ENCODE measurements at places on chromosomes 13 and 19.

DNA sequence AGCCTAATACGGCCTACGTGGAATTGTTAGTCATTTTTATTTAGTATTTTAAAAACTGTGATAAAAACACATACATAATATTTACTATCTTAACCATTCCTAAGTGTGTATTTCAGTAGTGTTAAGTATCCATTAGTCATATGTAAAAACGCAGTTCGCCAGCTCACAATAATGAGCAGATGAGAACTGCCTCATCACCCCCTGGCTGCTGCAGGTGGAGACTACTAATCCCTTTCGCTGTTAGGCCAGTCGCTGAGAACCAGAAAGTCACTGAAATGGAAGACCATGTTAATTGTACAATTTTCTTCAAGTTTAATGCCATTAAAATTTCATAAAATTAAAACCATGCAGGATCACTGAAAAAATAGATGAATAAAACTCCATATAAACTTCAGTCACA, 1.6 kb downstream of the ESD start:
- no peak for DNase-seq

DNA sequence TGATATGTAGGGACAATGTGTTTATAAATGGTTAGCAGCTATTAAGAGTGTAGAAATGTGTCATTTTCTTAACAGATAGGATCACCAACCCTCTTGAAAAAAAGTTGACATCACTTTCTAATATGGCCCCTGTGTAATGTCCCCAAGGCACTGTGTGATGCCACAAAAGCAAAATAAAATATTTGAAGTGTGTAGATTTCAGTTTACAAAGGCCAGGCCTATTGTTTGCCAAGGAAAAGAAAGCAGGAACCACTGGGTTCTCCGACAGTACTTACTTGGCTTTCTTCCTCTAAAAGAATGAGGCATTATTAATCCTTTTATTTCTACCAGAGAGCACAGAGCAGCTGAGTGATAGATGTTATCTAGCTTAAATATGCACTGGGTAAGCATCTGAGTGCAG, 10.5 kb upstream of the GJA3 start:
- DNase-seq: no peak

GRCh38 chr13:99725644-99726043, 224.4 kb downstream of the TM9SF2 start:
- DNase-seq: no peak

DNA sequence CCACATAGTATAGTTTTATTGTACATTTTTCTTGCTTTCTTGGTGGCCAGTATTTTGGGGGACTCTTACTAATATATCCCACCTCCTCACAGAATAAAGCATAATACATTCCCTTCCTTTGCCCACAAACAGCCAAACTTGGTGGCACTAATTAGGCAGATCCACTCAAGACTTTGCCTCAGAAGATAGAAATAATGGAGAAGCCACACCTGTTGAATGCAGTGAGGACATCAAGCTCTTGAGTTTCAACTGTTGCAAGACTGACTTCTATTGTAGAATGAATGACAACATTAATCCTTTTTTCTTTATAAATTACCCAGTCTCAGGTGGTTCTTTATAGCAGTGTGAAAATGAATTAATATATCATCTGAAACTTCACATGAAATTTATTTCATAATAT, 1183.6 kb upstream of the ATXN8OS start:
- DNase-seq: no peak

DNA sequence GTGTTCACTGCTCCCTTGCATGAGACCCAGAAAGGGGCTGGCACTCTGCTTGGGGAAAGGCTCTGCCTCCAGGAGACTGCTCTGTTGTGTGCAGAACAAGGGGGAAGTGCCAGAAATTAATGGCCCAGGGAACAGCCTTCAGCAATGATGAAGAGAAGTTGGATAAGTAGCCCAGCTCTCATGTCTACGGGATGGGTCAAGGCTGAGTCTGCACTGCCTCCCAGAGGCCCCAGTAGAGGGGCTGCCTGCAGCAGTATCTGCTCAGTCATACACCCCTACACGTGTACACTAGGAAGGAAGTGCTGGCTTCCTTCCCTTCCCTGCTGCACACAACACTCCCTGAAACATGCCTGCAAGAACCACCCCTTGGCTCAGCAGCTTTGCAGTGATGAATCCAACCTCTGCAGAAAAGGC, 54.6 kb upstream of the URI1 start:
- no peak for DNase-seq

DNA sequence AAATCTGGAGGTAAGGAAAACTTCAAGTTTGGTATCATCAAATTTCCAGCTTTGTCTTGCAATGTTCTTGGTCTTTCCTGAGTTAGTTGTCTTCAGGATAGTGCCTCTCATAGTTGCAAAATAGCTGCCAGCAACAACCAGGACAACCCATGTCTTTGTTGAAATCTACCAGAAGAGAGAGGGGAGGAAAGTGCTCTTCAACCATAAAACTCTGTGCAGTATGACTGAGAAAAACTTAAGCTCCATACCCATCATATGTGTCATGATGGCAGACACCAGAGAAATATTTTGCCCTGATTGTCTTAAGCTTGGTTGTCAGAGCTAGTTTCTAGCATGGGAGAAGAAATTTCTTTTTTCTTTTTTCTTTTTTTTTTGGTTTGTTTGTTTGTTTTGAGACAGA, 103.3 kb downstream of the SPRY2 start:
- no peak for DNase-seq
